ENCODE measurements at places on chromosomes 11 and 22.

GRCh38 chr11:124445646-124446150 is at the start of gene OR8B8:
TSS of gene OR8B8 (minus strand) at chr11:124445696. CDS start at chr11:124441085, 4,611 bp downstream.
- DNase-seq: no peak

- DNase-seq: no peak
Observed at GRCh38 chr11:47259232-47259977, 1.6 kb downstream of the NR1H3 start.

- no peak for DNase-seq
Observed at GRCh38 chr22:37518509-37519267, 527 bp downstream of the CARD10 start.

GRCh38 chr22:40499209-40499623 is 128.8 kb downstream of the SGSM3 start:
- no peak for DNase-seq

GRCh38 chr22:33438273-33438672 is 380.1 kb upstream of the SYN3 start:
- no peak for DNase-seq

GRCh38 chr11:120343429-120343828 is 7.2 kb downstream of the ARHGEF12 start:
- no peak for DNase-seq

DNA sequence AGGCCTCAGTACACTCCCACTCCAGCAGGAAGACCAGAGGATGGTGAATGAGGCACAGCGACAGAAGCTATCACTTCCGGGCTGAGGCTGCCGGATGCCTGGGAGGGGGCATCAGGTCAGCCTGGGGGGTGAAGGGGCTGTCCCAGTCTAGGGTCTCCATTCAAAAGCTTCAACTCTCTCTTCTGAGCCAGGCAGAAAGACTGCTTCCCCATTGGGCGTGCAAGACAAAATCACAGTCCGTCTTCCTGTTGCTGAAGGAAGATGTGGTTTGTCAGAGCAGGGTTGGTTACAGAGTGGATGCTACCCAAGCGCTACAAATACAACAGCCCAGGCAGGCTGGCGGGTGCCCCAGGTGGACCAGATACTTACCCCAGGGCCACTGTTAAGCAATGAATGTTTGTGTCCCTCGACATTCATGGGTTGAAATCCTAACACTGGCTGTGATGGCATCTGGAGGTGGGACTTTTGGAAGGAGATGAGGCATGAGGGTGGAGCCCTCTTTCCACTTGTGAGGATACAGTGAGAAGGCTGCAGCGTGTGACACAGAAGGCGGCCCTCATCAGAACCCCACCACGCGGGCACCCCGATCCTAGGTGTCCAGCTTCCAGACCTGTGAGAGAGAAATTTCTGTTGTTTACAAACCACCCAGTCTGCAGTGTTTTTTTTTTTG is 12.0 kb downstream of the UPK3A start:
- DNase-seq: peak; percentile 55

DNA sequence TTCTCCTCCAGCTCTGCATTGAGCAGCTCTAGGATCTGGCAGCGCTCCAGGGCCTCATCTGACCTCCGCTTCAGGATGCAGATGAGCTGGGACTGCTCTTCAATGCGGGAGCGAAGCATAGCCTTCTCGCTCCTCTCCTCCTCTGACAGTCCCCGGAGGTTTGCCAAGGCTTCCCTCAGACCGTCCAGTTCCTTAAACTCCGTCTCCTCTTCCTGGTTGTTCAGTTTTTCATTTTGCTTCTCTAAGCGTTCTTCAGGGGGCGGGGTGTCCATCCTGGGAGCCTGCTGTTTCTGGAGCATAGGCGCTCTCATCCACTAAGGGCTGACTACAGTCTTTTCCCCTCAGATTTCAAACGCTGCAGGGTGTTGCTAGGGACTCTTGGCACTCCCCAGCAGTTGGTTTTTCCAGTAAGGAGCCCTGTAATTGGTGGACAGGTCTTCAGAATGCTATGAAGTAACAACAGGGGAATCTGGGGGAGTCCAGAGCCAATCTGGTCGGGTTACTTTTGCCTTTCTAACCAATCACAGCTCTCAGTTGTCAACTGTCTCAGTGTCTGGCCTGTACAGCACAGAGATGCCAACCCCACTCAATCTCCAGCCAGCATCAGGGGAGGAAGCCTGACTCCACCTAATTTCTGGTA is at the start of gene CCDC89:
TSS of gene CCDC89 (minus strand) at position 376 of the 640 bp plus-strand sequence. CDS start at position 311, 65 bp downstream.
- no peak for DNase-seq

DNA sequence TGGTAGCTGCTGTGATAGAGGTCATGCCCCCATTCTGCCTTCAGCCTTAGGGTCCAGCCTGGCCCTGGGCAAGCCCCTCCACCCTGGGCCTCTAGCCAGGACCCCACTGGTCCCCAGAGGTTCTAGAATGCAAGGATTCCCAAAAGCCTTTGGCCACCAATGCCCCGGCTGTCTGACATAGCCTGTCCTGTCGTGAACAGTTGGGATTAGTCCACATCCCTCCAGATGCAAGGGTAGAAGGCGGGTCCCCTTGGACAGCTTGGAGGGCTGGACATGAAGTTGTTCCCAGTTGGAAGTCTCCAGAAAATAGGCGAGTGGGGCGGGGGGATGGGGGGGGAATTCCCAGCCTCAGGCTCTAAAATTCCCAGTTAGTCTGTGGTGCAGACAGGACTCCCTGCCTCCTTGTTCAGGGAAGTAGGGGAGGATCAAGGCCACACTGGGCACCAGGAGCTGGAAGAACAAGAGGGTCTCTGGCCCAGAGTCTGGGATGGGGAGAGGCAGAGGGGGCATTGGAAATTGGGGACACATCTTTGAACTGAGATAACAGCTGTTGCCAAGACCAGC is 5.2 kb upstream of the ADORA2A start:
- no peak for DNase-seq

DNA sequence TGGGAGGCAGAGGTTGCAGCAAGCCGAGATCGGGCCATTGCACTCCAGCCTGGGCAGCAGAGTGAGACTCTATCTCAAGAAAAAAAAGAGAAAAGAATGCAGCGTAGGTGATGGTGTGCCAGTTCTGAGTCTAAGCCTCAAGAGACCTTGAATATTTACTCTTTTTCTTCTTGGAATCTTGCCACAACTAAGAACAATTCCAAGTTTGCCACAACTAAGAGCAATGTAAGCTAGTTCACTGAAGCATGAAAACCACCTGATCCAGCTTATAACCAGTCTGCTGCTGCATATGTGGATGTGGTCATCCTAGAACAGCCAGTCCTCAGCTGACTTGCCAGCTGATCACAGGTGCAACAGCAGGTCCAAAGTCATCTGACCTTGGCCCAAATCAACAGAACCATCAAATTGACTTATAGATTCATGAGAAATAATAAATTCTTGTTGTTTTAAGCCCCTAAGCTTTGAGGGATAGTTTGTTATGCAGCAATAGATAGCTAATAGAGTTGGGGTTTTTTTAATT is 25.4 kb upstream of the SEZ6L start:
- no peak for DNase-seq

DNA sequence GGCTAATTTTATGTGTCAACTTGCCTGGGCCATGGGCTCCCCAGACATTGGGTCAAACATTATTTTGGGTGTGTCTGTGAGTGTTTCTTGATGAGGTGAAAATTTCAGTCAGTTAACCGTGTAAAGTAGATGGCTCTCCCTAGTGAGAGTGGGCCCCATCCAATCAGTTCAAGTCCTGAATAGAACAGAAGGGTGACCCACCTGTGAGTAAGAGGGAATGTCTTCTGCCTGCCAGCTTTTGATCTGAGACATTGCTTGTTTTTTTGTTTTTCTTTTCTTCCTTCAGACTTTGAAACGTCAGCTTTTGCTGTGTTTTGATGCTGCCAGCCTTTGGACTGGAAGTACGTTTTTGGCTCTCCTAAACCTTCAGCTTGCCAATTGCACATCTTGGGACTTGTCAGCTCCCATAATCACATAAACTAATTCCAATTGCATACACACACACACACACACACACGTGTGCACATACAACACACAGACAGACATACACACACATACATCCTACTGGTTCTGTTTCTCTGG is 300.1 kb downstream of the CNTN5 start:
- DNase-seq: no peak

- no peak for DNase-seq
Observed at GRCh38 chr22:44399906-44400762, 87.4 kb upstream of the SHISAL1 start.

DNA sequence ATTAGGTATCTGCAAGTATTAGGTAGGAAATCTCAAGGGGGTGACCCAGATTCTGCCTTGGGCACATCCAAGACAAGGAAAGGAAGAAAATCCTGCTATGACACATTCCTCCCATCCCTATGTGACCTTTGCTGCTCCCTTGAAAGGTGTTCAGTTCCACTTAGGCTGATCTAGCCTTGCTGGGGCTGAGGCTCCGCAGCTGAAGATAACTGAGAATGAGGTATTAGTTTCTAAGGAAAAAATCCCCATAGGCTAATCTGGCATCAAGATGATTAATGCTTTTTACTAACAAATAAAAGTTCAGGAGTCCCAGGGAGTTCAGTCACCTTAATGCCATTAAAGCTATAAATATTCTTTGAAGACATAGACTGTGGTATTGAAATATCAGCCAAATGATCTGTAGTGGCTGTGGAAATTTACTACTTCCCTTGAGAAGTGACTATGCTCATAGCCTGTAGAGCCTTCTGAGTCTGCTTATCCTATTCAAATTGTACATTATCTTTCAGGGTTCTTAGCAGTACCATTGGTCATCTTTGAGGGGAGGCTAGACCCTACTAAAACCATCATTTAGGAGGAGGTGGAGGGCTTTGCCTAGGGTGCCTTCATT is 239.9 kb upstream of the RAG2 start:
- no peak for DNase-seq

GRCh38 chr11:1308743-1309497 is 512 bp downstream of the TOLLIP start:
- DNase-seq: no peak

- DNase-seq: peak; percentile 57
Observed at GRCh38 chr22:46366801-46367706, 31.5 kb downstream of the TRMU start.

- no peak for DNase-seq
Observed at GRCh38 chr22:23242473-23243001, 62.2 kb downstream of the BCR start.

GRCh38 chr22:39937906-39938305 is 22.3 kb upstream of the TMA7B start:
- peak; percentile 64 for DNase-seq

GRCh38 chr22:32722441-32722840 is 79.1 kb upstream of the TIMP3 start:
- DNase-seq: no peak

DNA sequence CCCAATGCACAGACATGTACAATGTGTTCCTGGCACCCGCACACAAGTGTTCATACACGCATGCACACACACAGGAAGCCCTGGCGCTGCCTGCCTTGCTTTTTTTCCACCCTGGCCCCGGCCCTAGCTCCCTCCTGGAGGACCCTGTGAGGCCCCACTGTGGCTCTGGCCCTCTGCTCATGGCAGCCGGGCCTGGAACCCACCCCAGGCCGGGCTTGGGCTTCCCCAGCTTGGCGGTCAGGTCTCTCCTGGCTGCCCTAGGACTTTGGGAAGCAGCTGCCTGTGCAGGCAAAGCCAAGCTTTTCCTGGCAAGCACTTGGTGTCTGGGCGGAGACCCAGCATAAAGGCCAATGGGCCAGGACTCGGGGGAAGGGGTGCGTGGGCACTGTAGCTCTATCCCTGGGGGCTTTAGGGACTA is 30.5 kb downstream of the CD82 start:
- no peak for DNase-seq

- no peak for DNase-seq
Observed at GRCh38 chr11:8531982-8532381, 62.0 kb downstream of the STK33 start.

GRCh38 chr11:37630866-37631265 is 1032.8 kb upstream of the RAG2 start:
- DNase-seq: no peak

- DNase-seq: no peak
Observed at GRCh38 chr11:133383201-133383600, 149.1 kb downstream of the OPCML start.

GRCh38 chr22:25823276-25823675 is 81.3 kb downstream of the MYO18B start:
- DNase-seq: no peak

GRCh38 chr22:23409976-23410375 is 170.1 kb downstream of the IGLL1 start:
- DNase-seq: no peak

DNA sequence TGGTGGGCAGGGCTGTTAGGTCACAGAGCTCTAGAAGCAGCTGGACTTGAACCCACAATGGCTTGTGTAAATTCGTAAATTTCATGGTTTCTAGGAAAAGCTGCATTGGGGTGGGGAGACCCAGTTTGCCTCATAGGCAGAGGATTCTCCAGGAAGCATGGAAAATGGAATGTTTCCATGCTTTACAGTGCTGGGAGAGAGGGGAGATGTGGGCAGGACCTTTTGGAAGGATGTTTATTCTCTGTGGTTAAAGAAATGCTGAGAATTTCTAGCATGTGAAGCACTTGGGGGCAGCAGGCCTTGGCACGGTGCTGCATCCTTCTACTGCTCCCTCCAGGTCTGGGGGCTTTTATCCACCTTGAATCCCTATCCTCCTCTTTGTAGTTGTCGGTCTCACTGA is 46.3 kb downstream of the TRAF6 start:
- DNase-seq: no peak

- DNase-seq: no peak
Observed at GRCh38 chr11:2277933-2278523, 7.6 kb upstream of the ASCL2 start.

- no peak for DNase-seq
Observed at GRCh38 chr22:27720860-27721259, 80.7 kb downstream of the MN1 start.

DNA sequence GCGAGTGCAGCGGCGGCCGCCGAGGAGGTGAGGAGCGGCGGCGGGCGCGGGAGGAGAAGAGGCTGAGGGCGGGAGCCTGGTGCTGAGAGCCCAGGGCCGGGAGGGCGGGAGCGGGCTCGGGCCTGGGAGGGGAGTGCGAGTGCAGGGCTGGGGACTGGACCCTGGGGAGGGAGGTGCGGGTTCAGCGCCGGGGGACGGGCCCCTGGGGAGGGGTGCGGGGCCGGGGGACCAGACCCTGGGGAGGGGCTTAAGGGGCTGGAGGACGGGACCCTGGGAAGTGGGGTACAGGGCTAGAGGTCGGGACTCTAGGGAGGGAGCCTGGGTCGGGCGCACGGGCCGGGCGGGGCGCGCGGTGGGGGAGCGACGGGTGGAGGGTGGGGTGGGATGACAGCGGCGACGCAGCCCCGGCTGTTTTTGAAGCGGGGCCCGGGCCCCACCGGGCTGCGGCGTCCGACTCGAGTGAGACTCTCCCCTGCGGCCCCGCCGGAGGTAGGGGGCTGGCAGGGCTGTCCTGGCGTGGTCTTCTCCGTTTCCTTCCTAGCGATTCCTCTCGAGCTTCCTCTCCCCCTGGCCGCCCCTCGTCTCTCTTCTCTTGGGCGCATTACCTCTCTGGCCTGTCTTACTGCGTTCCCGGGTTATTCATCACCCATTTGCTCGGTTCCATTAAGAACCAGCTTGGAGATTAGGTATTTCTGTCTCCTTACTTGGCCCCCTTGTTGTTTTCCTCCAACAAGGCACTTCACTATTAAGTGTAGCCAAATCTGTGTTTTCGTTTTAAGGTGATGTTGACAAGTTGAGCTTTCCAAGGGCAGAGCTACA is 754 bp downstream of the NUP50 start:
- peak; percentile 9 for DNase-seq

- no peak for DNase-seq
Observed at GRCh38 chr11:92692826-92693546, 276.5 kb upstream of the MTNR1B start.

- DNase-seq: no peak
Observed at GRCh38 chr11:117511931-117512539, 184.4 kb downstream of the CEP164 start.

GRCh38 chr11:85027346-85027745 is 599.8 kb downstream of the DLG2 start:
- no peak for DNase-seq

GRCh38 chr11:12698048-12698447 is 23.8 kb downstream of the TEAD1 start:
- no peak for DNase-seq

GRCh38 chr11:88292171-88292843 is 45.2 kb downstream of the CTSC start:
- no peak for DNase-seq

Data from central memory CD4-positive, alpha-beta T cell (primary cell).